Stimulated activated CD8-positive, alpha-beta memory T cell treated with anti-CD3 and anti-CD28 coated beads, Interleukin-4, amount 100 ng/mL, for 48 hours (primary cell): ENCODE measurements at places on chromosomes 2 and 18.

GRCh38 chr2:130288467-130289403, 54.0 kb upstream of the IMP4 start:
- no peak for DNase-seq

GRCh38 chr18:67731851-67732250, 215.3 kb upstream of the DSEL start:
- no peak for DNase-seq

GRCh38 chr2:234300391-234300925, 196.4 kb downstream of the ARL4C start:
- DNase-seq: no peak

GRCh38 chr2:126696644-126697520, 40.9 kb downstream of the GYPC start:
- DNase-seq: no peak
